ENCODE measurements at places on chromosomes 2 and 18. TPM values are rescaled to one million over a fixed set of nuclear protein-coding genes. Genes with fewer than 3 reads are reported as not detected.
A peak's percentile ranks its signal among the peaks of the same experiment; 100 is the strongest.

DNA sequence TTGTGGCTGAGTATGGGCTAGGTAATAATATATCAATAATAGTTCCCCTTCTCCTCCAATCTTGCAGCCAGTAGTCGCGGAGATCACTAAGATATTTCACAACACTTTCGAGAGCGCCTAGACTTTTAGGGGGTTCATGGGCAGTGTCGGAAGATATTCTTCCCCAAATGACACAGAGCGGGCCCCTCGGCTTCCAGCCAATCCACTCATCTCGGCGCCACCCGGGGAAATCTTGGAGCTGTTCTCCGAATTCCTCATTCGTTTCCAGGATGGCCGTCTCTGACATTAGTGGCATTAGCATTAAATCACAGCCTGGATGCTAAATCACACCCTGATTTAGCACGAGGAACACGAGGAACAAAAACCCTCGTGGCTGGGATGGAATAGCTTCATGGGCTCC, 437.7 kb downstream of the ZNF516 start:
- no peak for DNase-seq

- DNase-seq = peak; percentile 8
Observed at GRCh38 chr2:134120406-134120732, 133.5 kb upstream of the MGAT5 start.

The AQP12B gene
- total RNA-seq = not detected

- no peak for DNase-seq
Observed at GRCh38 chr2:187500585-187501359, 52.7 kb upstream of the CALCRL start.

The LAMA3 gene
- 0.35 TPM for total RNA-seq

The DPP4 gene
- total RNA-seq = 1.6 TPM

DNA sequence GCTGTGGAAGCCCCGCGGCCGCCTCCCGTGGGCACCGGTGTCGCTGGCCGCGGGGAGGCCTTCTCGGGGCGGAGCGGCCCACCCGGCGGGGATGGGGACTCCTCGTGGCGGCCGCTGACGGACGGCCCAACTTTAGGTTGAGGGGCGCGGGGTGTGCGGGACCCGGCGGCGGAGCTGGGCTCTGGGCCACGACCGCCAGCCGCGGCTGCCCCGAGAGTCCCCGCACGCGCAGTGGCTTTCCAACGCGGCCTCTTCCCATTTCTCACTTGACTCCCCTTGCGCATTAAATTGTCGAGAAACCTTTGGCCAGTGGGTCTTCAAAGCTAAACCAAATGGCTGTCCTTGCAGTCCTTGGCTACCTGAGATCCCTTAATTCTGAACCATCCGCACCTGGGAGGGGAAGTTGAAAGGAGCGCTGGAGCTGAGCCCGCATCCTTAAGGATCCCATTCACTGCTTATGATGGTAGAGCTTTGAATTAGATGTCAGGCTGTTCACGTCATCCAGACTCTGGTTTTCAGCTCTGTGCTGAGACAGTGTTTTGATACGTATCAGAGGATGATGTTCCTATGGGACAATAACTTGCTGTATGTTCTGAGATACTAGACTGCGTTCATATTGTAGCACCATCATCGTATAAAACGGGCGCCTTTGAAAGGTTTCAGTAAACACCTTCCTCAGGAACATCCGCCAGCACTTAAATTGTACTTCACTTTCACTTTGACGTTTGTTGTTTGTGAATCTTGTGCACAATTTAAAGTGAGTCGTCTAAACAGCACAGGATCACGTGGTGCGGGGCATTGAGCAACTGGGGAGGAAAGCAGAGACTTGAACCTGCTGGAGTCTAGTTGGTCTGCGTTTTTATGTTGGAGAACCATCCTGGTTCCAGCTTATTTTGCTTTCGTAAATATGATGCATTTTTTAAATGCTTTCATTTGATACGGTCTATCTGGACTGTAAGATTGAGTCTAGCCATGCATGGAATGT, 874 bp downstream of the CLIP4 start:
- peak; percentile 12 for DNase-seq

- DNase-seq = no peak
Observed at GRCh38 chr2:7795778-7796563, 878.8 kb downstream of the RNF144A start.

DNA sequence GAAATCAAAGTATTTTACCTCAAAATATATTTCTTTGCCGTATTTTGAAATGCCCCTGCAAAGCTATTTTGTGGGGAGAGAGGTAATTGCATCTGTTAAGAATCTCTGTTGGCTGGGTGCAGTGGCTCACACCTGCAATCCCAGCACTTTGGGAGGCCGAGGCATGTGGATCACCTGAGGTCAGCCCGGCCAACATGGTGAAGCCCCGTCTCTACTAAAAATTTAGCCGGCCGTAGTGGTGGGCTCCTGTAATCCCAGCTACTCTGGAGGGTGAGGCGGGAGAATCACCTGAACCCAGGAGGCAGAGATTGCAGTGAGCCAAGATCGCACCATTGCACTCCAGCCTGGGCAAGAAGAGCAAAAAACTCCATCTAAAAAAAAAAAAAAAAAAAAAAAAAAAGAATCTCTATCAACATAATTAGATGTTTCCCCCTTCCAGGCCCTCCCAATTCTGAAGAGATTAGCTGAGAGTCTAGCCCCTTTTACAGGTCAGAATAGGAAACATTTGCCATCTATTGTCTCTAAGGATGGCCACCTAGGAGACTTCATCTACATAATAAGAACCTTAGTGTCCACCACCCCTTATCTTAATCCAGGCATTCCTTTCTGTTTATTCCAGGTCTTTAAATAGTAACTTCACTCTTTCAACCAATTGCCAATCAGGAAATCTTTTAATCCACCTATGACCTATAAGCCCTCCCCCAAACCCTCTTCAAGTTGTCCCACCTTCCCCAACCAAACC, 3.5 kb upstream of the TRAPPC8 start:
- no peak for DNase-seq

- no peak for DNase-seq
Observed at GRCh38 chr2:96103761-96104486, 12.4 kb downstream of the ADRA2B start.

The ME2 gene
- total RNA-seq = 60.4 TPM

The CYS1 gene
- not detected for total RNA-seq

GRCh38 chr2:72913486-72914205, 3.7 kb upstream of the EMX1 start:
- DNase-seq = no peak

DNA sequence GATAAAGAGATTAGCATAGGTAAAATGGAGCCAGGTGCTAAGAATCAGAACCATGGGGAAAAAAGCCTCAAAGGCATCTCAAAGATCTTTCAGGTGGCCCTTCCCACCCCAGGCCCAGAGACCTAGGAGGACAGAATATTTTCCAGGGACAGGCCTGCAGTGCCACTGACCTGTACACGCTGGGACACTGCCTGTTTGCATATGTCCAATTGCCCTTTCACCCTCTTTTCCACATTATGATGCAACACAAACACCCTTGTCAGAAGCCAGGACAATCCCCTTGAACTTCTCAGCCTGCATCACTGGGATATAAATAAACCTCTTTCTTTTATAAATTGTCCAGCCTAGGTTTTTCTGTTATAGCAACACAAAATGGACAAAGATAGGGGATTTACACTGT, 419.1 kb downstream of the TRIB2 start:
- no peak for DNase-seq

- DNase-seq = no peak
Observed at GRCh38 chr2:43298500-43298899, 72.1 kb upstream of the ZFP36L2 start.
